ENCODE measurements at places on chromosomes 1 and 21.

- DNase-seq, result no peak
These were observed 22.4 kb upstream of the NTPCR start for GRCh38 chr1:232927830-232928505.

DNA sequence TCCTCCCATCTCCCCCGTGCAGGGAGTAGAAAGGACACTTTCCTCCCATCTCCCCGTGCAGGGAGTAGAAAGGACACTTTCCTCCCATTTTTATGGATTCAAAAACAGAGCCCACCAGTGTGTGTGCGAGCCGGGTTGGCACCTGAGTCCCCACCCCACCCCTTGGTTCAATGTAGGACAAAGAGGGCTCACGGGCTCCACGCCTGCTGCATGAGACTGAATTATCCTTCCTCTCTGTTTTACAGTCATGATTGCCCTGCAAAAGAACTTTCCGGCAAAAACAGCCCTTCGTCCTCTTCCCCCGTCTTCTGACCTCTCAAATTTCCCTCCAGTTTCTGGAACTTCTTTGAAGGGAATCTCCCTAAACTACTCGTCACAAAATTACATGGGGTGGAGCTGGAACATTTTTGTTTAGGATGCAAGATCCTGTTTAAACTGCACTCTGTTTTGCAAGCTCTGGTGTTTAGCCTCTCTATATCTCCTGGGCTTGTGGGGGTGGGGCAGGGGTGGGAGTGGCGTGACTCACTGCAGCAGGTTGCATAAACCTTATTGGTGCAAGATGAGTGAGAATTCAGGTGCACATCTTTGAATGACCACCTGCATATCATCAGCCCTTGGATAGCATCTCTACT is 99.8 kb downstream of the PSMG1 start:
- DNase-seq, result no peak

DNA sequence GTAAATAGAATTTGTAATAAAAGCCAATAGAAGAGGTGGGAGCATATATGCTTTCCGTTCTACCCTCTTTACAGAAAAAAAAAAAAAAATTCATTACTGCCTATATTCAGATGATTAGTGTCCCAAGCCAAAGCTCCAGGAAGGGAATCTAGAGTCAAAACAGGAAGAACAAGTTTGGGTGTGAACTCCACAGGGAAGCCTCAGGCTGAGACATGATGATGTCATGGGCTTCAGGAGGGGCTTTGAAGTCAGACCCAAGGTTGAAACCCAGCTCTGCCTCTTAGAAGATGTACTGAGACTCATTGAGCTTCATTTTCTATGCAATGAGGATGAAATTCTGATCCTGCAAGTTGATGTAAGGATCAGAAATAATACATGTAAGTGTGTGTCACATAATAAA is 250.0 kb upstream of the ADGRL2 start:
- peak; percentile 8 for DNase-seq

GRCh38 chr1:8003438-8004112 is 22.5 kb downstream of the ERRFI1 start:
- DNase-seq, result no peak

DNA sequence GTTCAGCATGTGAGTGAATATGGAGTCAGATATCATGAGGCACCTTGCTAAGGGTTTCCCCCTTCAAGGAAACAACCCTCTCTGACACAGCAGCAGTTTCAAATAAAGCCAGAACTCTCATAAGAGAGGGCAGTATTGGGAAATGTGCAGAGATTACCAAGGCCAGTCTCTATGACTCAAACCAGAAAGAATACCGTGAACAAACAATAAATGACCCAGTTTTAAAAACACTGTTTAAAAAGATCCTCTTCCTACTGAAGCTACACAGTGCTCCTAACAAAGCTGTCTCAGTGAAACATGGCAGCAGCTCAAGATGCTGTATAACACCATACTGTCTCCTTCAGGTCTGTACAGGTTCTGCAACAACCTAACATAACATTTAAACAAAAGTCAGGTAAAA is 102.6 kb downstream of the KIAA0319L start:
- no peak for DNase-seq

DNA sequence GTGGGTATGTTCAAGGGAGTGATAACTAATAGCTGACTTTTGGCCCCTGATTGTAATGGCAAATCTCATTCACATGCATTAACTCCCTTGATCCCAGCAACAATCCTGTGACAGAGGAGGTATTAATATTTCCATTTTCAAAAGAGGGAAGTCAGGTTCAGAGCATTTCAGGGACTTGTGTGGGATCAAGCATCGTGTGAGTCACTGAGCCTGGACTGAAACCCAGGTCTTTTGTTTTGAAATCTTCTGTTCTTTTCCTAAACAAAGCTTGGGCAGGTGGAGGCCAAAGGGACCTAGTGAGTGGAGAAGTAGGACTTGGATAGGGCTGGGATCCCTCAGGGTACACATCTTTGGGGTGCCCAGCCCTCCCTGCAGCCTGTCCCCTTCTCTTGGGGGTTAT is 37.9 kb downstream of the ETNK2 start:
- no peak for DNase-seq

- DNase-seq, result peak; percentile 49
These were observed 44.0 kb downstream of the TRIM62 start for GRCh38 chr1:33137800-33138199.

DNA sequence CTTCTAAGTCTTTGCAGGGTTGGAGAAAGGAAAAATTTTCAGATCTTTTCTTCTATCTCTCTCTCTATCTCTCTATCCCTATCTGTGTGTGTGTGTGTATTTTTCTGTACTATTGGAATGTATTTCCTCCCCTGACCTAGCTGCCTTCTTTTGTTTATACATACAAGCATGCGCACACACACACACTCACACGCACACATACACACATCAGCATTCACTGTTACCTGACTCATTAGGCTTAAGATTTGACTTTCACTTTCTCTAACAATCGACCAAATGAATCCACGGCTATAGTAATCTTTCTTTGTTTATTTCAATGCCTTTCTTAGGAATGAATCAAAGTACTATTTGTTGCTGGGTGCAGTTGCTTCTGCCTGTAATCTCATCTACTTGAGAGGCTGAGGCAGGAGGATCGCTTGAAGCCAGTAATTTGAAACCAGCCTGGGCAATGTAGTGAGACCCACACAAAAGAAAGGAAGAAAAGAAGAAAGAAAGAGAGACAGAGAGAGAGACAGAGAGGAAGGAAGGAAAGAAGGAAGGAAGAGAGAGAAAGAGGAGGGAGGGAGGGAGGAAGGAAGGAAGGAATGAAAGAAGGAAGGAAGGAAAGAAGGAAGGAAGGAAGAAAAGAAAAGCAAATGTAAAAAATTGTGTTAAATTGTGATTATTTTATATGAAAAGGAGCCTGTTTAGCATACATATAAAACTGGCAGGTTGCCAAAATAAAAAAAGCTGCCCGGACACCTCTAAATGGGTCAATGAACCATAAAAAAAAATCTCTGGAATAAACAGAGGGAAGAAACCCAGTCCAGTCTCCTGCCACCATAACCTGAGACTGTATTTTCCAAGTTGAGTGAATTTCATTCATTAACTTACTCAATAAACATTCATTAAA is 206.8 kb downstream of the ZNF326 start:
- no peak for DNase-seq

- no peak for DNase-seq
These were observed 469.0 kb downstream of the RWDD3 start for GRCh38 chr1:95703046-95703445.

DNA sequence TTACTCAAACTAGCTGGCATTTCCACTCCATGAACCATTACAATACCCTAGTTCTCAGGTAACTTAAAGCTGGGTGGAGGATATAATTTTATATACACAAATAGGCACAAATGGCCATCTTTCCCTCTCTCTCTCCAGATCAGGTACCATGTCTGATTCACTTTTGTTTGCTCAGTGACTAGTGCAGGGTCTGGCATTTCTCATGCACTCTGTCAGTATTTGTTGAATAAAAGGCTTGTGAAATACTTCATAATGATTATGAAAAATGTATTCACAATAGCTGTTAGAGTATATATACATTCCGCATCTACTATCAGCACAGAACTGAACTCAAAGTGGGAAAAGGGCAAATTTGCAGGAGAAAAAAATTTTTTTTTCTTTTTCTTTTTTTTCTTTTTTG is 510.2 kb upstream of the USP24 start:
- DNase-seq, result peak; percentile 66

DNA sequence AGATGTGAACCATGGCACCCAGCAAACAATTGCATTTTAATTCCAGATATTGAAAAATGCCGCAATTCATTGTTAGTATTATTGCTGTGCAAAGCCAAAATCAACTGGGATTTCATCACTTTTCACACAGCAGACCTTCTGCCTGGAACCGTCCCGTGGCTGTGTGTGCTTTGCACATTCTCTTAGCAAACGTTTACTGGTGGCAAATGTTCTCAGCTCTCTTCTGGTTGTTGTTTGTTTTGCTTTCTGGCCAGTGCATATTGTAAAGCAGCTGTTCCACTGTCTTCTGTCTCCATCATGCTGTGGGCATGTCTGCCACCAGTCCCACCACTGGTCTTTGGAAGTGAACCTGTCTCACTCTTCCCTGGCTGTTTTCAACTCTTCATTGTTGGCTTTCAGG is 19.8 kb upstream of the TTLL10 start:
- no peak for DNase-seq

GRCh38 chr1:11793819-11794218 is 11.9 kb downstream of the MTHFR start:
- no peak for DNase-seq

Data from fibroblast of skin of right biceps (primary cell).